Stimulated activated CD4-positive, alpha-beta T cell treated with anti-CD3 and anti-CD28 coated beads, Interleukin-1b, Interleukin-23, amount 100 ng/mL, for 24 hours (primary cell): ENCODE measurements at places on chromosomes 4 and X.

GRCh38 chr4:146514651-146515357 lies 6.9 kb downstream of the SLC10A7 start:
- DNase-seq = no peak

GRCh38 chr4:182528819-182529218 lies 285.6 kb downstream of the TENM3 start:
- no peak for DNase-seq

- DNase-seq = no peak
Observed at GRCh38 chrX:50913520-50913919, 3.0 kb downstream of the BMP15 start.

DNA sequence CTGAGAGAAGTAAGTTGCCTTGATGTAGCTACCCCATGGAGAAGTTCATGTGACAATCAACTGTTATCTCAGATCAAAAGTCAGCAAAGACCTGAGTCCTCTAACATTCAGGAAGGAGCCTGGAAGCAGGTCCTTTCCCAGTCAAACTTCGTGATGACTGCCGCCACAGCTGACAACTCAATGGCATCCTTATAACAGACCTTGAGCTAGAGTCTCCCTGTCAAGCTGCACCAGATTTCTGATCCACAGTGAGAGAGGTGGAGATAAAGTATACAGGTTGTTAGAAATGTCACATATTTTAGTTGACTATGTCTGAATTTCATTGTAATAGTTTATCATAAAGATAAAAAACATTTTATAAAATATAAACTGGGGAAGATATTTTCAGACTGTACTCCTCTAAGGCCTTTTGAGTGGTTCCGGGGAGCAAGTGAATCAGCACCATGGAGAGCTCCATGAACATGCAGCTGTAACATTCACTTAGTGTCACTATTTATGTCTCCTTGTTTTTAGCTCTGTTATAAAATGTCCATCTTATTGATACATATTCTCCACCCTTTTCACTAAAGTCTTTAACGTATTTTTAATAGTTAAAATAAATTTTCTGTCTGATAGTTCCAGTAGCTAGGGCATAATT lies 1653.5 kb upstream of the AGA start:
- no peak for DNase-seq

DNA sequence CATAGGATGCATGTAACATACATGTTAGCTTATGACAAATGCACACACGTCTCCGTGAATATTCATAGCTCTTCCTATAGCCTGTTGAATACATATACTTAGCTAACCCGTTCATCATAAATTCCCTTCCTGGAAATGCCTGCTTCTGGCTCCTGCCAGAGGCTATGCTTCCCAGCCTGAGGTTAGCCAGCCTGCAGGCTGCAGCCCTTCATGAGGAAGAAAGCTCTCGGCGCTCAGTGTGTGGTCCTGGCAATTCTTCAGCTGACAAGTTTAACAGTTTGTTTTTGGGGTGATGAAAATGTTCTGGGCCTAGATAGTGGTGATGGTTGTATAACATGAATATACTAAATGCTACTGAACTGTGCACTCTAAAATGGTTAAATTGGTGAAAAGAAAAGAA lies 48.8 kb upstream of the MAN2B2 start:
- DNase-seq = no peak

DNA sequence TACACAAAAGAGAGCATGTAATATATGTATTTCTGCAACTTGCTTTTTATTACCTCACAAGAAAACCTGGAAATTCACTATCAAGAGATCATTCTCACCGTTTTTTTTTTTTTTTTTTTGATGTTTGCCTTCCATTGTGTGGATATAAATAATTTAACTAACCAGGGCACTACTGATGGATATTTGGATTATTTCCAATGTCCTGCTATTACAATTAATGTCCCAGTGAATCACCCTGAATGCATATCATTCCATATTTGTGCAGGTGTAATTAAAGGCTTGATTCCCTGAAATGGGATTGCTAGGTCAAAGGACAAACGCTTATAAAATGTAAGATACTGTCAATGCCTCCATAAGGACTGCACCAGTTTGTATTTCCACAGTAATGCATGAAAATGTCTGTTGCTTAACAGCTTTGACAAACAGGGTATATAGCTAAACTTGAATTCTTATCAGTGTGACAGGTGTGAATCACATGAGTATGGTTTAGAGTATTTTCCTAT lies 87.8 kb downstream of the NCAPG start:
- no peak for DNase-seq

- DNase-seq = no peak
Observed at GRCh38 chr4:40957281-40957680, 207.5 kb downstream of the NSUN7 start.
